ENCODE measurements at places on chromosomes 7 and 10.

- no peak for DNase-seq
Measured at GRCh38 chr10:90592638-90593302, 265.1 kb downstream of the HTR7 start.

DNA sequence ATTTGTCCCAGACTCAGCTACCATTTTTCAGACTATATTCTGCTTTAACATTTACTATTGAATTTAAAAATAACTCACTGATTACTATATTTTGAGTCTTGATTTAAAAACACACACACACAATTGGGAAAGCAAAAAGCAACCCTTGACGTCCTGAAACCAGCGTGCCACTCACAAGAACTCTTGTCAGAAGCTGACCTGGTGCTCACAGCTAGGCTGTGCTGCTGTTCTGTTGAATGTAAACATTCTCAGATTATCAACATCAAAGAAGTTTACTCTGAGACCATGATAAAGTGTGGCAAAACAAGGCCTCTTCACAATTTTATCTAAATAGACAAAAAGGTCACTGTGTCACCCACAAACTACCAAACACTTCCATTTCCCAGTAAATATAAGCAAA is 62.6 kb upstream of the CACNA2D1 start:
- no peak for DNase-seq

DNA sequence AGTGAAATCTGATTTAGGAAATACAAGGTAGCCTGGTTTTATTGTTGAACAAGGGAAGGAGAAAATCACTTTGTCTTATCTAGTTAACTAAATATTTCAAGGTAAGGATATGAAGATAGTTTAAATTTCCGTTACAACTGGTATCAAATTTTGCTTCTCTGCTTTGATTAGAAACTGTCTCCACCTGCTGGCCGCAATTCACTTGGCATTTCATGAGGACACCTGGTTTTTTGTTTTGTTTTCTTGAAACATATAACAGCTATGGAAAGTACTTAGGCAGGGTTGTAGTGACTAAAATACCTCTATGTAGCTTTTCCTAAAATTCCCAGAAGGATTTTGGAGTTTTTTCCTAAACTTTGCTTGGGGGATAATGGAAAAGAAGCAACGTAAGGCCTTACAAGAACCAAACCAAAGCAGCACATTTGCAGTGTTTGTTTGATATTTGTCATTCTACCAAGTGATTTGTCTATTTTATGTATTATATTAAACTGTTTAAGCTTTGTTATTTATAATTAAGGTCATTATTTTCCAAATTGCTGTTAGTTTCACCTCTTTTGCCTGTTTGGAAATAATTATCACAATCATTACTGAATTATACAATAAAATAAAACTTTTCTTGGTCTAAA is 73.6 kb downstream of the AHCYL2 start:
- DNase-seq: peak; percentile 10

DNA sequence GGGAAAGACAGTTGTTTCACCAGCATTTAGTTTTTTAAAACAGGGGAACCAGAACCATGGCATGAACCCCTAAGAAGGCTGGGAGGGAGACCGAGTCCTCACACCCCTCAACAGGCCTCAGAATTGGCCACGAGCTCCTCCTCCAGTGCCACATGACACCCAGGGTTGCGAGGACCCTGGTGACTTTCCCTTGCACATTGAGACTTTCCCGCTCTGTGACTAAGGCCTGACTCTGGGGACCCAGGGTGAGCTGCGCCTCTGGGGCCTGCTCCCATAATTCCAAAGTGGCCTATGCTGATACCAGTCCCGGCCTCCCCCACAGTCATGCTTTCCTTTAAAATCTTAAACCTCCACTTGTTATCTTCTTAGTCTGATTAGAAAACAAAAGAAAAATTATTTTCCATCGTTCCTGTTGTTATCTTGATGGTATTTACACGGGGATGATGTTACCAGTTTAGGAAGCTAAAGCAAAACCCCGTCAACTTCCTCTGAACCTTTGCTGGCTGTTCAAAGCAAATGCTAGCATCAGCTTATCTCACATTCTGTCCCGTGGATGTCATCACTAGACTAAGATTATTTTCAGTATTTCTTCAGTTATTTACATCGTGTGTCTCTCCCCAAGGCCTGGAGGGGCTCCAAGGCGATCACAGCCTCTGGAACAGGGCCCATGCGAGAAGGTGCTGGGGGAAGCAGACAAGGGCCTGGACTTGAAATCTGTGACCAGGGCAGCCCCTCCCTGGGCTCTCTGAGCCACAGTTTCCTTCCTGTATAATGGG is 42.1 kb downstream of the FAM53B start:
- DNase-seq: no peak

GRCh38 chr7:34709771-34710170 is 51.8 kb downstream of the NPSR1 start:
- DNase-seq: no peak

DNA sequence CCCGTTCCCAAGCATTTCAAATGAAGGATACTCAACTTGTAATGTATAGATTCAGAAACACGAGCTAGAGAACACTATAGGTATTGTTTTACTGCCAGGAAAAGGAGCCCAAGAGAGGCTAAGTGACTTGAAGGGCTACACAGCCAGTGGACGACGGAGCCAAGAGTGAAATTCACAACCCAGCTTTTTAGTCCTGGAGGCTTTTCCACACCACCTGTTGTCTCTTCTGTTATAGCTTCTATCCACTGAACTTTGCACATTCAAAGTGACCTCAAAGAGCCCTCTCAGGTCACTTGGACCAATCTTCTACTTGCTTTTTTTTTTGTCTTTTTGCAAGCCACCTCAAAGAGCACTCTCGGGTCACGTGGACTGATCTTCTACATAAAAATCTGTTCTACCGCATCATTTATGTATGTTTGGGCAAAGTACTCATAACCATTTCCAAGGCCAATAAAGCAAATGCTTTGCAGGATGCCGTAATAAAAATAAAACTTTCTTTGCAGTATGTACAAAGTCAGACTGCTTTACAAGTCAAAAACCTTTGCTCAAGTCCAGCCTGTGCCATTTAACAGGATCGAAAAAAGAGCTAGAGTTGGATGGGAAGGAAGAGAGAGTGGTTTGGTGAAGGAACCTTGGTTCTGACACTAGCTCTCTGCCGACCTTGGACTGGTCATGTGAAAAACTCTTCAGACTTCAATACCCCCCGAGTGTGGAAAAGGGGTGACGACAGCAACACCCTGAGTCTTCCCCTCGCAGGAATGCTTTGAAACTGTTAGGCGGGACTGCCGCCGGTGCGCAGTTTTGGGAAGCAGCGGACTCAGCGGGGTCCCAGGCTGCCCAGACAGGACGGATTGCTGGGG is 821 bp downstream of the SLC35B4 start:
- no peak for DNase-seq

DNA sequence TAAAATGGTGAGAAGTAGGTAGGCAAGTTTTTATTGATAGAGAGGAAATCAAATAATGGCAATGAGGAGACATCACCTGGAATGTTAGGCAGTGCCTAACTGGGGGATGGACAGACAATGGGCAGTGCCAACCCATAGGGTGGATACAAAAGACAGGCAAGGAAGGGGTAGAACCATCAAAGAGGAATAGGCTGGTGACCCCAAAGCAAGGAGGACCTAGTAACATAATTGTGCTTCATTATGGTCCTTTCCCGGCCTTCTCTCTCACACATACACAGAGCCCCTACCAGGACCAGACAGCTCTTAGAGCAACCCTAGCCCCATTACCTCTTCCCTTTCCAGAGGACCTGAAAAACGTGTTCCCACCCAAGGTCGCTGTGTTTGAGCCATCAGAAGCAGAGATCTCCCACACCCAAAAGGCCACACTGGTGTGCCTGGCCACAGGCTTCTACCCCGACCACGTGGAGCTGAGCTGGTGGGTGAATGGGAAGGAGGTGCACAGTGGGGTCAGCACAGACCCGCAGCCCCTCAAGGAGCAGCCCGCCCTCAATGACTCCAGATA is 30.0 kb downstream of the PRSS2 start:
- no peak for DNase-seq

DNA sequence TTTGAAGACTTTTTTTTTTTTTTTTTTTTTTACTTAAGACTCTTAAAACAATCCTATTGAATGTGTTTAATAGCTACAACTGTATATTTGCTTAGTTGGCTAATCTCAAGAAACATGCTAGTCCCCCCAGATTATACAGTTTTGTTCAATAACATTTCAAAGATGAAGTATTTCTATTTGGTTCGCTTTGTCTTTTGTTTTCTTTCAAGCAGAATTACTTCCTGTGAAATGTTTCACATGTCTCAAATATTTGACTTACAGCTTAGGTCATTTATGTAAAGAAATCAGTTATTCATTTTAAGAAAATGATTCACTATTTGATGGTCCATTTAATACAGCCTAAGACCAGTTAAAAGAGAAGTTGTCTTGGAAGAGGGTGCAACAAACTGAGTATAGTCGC is 12.8 kb upstream of the LAMB1 start:
- DNase-seq: no peak

- peak; percentile 35 for DNase-seq
Measured at GRCh38 chr7:150876817-150877526, 24.7 kb downstream of the AOC1 start.

GRCh38 chr10:69093933-69094332 is 6.0 kb downstream of the SRGN start:
- DNase-seq: no peak

All from GM04504 (cell line).